ENCODE measurements at places on chromosomes 3 and 15.

DNA sequence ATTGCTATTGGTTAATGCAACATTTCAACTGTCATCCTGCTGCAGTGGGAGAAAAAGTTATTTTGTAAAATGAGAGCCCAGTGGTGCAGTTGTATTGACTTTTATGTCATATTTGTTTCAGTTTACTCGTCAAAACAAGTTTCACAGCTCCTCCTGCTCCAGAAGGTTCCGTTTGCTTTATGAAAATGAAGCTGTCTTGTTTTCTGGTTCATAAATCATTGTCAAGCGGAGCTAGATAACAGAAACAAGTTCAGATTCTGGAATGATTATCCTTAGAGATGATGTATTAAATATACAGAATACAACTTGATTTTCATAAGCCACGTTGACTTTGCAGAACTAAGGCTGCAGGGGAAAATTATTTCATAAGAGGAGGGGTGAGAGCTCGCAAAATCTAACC, 970.5 kb upstream of the NR2F2 start:
- no peak for DNase-seq

DNA sequence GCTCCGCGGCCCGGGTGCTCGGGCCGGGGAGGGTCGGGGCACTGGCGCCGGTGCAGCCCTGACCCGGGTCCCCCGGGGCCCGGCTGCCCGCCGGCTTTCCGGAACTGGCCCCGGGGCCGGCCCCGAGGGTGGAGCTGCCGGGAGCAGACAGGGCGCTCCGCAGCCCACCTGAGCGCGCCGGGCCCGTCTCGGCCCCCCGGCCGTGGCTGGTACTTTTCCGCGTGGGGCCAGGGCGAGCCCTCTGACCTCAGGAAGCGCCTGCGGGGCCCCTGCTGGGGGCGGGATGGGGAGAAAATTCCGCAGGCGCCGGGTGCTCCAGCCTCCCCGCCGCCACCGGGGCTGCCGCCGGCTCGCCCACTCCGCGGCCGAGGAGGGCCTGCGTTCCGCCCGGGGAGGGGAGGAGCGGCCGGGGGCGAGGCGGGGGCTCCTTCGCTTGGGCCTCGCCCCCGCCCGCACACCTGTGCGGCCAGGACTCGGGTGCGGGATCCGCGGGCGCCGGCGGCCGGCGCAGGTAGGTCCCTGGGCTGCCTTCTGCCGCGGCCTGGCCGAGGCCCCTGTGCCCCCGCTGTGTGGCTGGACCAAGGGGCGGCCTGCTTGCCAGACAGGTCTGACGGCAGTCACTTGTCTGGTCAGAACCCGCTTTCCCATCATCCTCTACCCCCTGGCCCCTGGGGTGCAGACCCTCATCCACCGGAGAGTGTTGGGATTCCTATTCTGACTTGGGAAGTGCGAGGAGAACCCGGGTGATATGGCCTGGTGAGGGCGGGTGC, 3.5 kb downstream of the FURIN start:
- no peak for DNase-seq

DNA sequence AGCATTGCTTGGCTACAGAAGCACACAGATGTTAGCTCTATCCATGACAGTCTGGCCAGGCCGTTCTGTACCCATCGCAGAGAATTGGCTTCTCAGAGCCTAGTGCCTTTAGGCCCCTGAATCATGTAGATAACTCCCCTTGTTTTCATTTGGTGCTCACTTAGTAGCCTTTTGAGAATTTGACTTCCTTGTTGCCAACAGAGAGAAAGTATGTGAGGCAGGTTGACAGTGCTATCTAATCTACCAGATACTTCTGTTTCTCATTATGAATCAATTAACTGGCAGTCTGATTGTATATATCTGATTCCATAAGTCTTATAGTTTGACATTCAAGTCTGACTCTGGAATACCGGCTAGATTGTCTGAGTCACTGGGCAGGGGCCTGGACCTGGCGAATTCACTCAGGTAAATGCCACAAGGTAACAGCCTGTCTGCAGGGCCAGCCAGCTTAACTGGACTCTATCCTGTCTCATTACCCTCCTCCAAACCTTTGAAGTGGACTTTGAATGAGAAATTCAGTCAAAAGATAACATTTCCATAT, 160.2 kb downstream of the GHSR start:
- no peak for DNase-seq

DNA sequence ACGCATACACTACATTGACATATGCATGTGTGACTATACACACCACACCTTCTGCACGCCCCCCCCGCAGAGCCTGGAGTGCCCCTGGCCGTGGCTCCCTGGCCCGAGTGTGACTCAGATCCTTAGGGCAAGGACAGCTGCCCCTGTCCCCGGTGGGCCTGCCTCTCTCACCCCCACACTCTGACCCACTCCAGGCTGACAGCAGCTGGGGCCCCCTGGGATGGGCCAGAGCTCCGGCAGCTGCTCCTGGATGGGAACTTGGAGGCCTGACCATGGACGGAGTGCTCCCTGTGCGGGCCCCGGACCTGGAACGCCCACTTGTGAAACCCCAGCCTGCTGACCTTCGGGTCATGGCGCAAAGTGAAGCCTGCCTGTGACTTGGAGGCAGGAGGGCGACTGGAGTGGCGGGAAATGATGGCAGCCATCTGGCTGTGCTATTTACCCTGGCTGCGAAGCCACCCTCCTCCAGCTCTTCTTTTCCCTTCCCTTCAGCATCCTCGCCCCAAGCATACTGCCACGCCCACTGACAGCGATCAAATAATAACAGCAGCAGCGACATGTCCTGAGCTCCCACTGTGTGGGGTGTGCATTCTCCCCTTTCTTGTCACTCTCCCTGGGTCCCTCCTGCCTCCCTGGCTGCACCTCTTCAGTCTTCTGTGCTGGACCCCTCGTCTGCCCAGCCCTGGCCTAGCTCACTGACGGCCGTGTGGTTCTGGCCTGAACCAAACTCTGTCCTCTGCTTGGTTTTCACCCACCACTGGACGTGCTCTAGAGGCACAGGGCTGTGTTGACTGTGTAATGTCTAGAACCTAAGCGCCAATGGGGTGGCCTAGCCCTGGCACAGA, 90.7 kb upstream of the MEF2A start:
- DNase-seq: no peak

DNA sequence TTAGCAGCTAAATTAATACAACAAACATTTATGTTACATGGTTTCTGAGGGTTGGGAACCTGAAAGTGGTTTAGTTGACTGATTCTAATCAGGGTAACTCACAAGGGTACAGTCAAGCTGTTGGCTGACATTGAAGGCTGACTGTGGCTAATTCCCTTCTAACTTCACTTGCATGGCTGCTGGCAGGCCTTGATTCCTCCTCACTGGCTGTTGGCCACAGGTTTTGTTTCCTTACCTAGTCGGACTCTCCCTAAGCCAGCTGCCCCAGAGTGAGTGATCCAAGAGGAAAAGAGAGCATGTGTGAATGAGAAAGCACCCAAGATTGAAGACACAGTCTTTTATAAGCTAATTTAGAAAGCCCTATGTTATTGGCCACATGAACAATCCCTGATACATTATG, 700.1 kb downstream of the ROBO1 start:
- DNase-seq: no peak

- DNase-seq: no peak
These were observed 47.7 kb downstream of the KLHDC8B start for GRCh38 chr3:49219132-49219531.

- no peak for DNase-seq
These were observed 58.8 kb downstream of the TRAK1 start for GRCh38 chr3:42149975-42150374.

- DNase-seq: no peak
These were observed 84.7 kb downstream of the DCUN1D1 start for GRCh38 chr3:182895513-182896112.

- DNase-seq: no peak
These were observed 258.1 kb downstream of the TBL1XR1 start for GRCh38 chr3:176939022-176939817.

- no peak for DNase-seq
These were observed 14.4 kb upstream of the HTR3E start for GRCh38 chr3:184082465-184082864.

Measured in activated CD8-positive, alpha-beta memory T cell treated with anti-CD3 and anti-CD28 coated beads for 48 hours (primary cell).